ENCODE measurements at places on chromosomes 1 and 21.

- DNase-seq, result no peak
Observed at GRCh38 chr1:208251015-208251414, 6.8 kb upstream of the PLXNA2 start.

- peak; percentile 21 for DNase-seq
Observed at GRCh38 chr21:31117128-31117916, 79.0 kb upstream of the KRTAP19-8 start.

GRCh38 chr1:62436039-62436465 is 797 bp upstream of the USP1 start:
- DNase-seq, result no peak

DNA sequence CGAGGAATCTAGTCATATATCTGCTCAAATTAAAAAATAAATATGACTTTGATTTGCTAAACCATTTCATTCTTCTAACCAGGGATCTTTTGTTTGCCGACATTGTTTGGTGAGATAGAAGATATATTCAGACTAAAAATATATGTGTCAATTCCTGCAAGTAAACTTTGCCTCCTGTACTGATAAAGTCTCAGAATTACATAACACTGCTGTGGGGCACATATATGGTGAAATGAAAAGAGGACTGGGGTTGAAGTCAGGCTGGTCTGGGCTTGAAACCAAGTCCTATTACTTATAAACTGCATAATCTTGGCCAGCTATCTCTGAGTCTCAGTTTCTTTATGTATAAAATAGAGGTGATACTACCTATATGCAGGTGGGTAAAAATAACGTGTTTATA is 9.8 kb downstream of the SCMH1 start:
- DNase-seq, result no peak

DNA sequence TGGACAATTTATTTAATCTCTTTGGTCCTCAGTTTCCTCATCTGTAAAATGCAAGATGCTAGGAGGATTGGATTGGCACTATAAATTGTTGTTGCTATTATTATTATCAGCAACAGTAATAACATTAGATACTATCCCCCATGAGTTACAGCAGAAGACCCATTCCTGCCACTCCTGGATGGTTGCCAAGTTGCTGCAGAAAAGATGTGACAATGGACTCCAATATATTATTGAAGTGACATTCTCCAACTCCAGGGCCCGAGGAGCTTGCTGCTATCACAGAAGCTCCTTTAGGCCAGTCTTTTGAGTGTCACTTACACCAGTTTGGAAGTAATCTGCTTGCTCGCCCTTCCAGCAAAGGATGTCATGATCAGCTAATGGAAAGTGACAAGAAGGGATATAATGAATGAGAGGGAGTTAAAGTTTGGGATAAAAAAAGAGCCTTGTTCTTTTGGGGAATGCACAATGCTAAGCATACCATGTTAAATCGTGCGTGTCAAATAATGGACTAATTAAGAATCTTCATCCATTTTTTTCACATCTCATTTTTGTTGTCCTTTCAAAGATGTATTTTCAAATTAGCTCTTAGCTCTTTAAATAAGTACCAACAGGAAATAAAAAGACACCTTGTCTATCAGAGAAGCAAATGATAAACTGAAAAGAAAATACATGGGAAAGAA is 19.5 kb upstream of the PROX1 start:
- DNase-seq, result no peak

DNA sequence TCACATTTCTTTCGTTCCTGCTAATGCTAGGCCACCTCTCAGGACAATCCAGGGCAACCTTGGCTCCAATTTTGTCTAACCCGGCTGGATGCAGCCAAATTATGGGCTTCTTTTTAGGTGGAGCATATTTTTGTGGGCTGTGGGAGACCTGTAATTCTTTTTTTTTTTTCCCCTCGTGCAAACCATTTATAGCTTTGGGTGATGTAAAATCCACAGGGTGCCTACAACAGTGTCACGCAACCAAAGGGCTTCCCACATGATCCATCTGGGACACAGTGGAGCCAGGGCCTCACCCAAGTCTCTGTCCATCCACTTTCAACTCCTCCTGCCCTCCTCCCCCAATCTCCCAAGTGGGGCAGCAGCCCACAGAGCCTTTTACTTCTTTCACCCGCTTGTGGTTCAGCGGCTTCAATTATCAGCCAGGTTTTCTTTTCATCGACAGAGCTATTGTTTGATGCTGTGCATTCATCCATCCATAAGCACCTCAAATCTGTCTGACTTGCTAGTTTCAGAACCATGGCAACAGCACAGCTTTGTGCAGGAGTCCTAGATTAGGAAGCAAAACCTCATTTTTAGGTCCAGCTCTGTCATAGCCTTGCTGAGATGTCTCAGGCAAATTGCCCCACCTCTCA is 10.0 kb upstream of the OVAAL start:
- no peak for DNase-seq

GRCh38 chr1:169964206-169964605 is 70.5 kb upstream of the SCYL3 start:
- DNase-seq, result no peak

DNA sequence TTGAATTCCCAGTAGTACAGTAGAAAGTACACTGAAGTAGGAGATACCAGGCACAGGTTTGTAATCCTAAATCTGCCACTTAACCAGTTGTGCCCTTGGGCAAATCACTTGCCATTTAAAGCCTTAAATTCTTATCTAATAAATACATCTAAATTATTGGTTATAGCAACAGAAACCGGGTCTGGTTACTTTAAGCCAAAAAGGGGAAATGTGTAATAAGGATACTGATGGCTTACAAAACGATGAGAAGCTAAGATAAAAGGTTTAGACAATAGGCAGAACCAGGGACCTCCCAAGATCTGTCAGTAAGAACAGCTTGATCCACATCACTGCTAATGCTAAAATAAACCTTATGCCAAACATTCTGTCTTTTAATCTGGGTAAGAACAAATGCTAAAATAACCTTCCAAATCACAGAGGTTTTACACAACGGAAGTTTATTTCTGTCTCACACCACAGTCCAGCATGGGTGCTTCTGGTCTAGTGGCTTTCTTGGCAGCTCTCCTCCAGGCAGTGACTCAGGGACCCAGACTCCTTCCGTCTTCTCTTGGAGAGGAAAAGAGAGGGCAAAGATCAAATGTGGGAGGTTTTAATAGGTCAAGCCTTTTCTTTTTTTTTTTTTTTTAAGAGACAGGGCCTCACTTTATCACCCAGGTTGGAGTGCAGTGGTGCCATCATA is 16.5 kb upstream of the ZMYM1 start:
- DNase-seq, result no peak

DNA sequence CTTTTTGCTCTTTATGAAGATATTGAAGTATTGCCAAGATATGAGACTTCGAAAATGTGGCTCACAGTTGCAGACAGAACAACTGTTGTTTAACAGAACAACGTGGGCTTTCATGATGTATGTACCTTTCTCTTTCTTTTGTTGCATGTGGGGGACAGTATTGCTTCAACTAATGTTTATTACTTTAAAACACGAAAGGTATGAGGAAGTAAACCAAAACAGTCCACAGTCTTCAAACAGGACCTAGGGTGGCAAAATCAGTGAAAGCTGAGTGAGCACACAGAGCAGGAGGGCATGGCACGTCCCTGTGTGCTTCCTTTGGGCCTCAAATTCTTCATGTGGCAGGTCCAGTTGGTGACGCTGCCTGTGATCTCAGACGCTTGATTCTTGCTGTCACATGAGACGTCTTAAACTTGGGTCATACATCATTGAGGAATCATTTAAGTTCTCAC is 7.8 kb upstream of the CHAF1B start:
- no peak for DNase-seq

DNA sequence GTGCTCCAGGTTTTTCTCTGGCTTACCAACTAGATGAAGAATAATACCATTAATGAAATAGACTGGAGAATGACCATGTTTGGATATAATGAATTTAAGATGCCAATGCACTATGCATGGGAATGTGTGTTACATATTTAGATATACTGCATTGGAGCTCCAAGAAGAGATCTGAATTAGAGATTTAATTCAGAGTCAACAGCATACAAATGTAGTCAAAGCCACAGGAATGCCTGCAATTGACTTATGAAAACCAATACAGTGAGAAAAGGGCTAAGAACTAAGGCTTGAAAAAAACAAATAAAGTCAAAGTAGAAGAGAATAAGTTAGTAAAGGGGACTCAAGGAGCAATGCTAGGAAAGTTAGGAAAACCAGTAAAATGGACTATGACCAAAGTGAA is 59.1 kb downstream of the USP24 start:
- DNase-seq, result no peak

DNA sequence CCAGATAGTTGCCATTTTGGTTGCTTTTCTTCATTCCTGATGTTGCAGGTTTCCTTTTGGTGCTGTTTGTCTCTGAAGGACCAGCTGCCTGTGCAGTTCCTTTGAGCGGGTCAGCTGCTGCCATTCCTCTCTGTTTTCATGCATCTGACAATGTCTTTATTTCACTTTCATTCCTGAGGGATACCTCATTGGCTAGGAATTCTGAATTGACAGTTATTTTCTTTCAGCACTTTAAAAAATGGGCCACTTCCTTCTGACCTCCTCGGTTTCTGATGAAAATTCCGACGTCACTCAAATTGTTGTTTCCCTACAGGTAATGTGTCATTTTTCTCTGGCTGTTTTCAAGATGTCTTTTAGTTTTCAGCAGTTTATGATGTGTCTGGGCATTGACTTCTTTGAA is 24.8 kb downstream of the CCSAP start:
- no peak for DNase-seq

- DNase-seq, result no peak
Observed at GRCh38 chr1:64878931-64879611, 87.3 kb downstream of the JAK1 start.

GRCh38 chr21:33843216-33843615 is 72.4 kb downstream of the ATP5PO start:
- no peak for DNase-seq

DNA sequence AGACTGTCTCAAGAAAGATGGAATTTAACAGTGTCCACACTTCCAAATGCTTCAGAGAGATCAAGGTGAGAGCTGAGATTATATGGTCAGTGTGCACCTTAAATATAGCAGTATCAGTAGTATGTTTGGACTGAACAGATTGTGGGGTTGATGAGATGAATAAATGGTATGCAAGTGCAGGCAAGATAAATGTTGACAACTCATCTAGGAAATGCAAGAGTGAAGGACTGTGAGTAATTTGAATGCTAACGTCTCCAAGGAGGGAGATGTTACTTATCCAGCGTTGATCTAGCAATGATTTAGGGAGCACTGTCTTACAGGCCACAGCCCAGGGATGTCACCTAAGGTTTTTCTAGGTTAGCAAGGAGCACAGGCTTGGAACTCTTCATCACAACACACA is 170.7 kb upstream of the GALNT2 start:
- DNase-seq, result no peak

DNA sequence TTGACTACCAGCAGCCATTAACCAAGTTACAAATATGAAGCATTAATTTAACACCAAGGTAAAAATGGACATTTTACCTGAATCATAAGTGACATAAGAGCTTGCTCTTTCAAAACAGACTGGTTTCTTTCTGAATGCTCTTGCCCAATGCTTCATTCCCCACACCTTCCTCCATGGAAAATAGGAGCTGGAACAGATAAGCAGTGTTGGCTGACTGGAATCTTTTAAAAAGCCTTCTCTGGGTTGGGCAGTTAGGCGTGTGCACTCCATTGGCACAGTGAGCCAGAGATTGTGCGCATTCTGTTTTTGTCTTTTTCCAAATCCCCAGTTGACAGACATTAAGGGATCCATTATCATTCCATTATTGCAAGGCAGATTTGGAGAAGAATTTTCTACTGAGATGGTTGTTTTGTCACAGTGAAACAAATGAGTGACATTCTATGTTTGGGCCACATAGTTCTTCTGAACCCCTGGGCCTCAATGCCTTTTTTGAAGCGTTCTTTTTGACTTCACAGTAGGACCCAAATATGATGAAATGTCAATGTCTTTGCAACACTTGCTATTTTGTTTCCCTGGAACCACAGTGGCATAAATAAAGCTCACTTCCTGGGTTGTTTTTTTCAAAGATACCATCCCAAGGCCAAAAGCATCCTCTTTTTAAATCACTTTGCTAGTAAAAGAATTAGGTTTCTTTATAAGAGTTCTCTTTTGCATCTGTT is 32.3 kb downstream of the LRRC8B start:
- no peak for DNase-seq

DNA sequence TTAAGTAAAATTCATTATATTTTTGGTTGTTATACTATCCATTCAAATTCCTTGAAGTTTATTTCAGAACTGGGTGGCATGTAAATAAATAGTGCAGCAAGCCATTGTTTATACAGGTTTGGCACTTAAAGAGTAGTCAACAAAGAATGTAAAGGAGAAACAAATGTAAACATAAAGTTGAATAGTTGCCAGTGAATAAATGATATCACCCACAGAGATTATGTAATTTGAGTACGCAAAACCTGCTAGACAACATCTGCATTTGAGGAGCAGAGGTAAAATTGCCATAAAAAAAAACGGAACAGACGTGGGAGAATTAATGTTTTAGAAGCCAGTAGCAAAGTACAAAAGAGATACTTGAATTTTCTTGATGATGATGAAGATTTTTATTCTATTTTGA is 111.6 kb downstream of the ADGRL2 start:
- no peak for DNase-seq

DNA sequence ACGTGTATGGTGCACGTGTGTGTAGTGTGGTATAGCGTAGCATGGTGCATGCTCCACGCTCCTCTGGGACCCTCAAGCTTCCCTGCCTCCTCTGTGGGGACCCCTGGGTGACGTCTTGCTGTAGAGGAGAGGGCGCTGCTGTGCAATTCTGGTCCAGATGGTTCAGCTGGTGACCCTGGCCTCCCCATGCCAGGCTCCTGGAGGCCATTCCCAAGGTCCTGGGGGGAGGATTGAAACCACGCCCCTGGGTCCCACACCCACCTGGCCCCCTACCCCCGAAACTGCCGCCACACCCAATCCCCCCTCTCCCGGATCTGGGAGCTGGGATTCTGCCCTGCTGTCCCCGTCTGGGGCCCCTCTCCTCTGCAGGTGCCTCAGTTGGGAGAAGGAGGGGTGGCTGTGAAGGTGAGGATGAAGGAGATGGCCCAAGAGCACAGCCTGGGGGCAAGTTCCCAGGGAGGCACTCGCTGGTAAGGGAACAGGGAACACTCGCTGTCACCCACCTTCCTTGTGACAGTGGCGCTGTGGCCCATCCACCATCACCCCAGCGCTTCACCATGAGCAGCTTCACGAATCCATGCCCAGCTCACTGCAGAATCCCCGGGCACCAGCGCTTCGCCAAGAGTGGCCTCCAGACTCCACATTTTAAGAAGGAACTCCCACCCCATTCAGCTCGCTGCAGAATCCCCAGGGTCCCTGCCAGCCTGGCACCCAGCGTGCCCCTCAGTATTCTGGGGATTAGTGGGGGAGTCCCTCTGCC is 38.0 kb downstream of the WDR4 start:
- no peak for DNase-seq

DNA sequence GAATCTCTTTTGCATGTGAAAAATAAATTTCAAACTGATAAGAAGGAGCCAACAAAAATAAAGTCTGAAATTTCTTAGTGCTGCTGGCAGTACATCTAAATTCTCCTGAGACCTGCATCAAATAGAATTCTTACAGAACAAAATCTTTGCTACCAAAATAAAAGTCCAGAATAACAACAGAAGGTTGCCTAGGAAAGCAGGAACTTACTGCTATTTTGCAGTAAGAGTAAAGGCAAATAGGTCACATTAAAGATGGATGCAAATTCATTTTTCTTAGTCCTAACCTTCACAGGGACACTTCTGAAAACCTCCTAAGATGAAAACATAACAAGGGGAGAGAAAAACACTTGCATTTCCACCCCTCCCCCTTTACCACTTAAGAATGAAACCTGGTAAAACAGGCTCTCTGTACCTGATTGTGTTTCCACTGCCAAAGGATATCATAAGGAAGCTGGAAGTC is 59.0 kb downstream of the RUSC1 start:
- DNase-seq, result peak; percentile 57

GRCh38 chr1:46517932-46518498 is 28.4 kb downstream of the DMBX1 start:
- DNase-seq, result no peak

- DNase-seq, result no peak
Observed at GRCh38 chr1:23288201-23288600, 55.9 kb downstream of the HNRNPR start.
